Glomerular endothelial cell (primary cell): ENCODE measurements at places on chromosomes 2 and 18. TPM values are rescaled to one million over a fixed set of nuclear protein-coding genes. Genes with fewer than 3 reads are reported as not detected.

- no peak for DNase-seq
These were observed 266.4 kb downstream of the ANAPC1 start for GRCh38 chr2:111617299-111618225.

SLC40A1 gene
- total RNA-seq, result 3.0 and 4.8 TPM in 2 replicates

GRCh38 chr18:57243624-57244179 lies 96.8 kb downstream of the BOD1L2 start:
- no peak for DNase-seq

DNA sequence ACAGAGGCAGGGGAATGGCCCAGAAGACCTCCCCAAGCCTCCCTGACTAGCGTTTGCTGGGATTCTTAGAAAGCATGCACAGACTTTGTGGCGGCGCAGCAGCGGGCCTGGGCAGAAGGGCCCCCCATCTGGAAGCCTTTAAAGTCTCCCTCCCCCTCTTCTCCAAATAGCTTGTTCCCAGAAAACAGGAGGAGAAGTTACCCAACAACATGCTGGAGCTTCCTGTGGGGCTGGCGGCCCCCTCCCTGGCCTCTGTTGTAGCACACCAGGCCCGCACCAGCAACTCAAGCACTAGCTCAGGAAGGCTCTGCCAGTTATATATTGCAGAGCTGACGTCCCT lies 334.8 kb downstream of the DYSF start:
- no peak for DNase-seq

GRCh38 chr2:120528693-120529076 lies 182.7 kb downstream of the INHBB start:
- DNase-seq, result no peak

DNA sequence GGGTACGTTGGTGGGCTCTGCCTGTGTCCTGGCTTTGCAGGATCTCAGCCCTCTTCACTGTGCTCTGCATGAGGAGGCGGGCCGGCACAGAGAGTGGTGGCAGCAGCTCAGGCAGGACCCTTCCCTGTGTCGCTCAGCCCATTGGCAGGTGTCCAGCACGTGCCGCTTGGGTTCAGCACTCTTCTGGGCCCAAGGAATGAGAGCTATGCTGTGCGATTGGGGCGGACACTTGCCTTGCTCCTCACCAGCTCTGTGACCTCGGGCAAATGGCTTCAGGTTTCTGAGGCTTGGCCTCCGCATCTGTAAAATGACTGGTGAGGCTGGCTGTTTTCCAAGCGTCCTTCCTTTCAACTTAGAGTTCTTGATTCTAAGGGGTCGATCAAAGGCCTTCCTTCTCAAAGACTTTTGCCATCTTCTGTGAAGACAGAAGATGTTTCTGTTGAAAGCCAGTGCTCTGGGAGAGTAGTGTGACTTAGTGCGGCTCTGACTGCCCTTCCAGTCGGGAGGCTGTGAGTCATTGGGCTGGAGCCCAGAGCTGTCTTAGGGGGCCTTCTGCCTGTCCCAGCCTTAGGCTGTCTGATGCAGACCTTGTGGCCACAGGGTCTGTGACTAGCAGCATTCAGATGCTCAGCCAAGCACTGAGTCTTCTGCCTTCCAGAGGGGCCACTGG lies 35.6 kb downstream of the GLI2 start:
- no peak for DNase-seq

PLEKHH2 gene
- 1.6 and 5.7 TPM in 2 replicates for total RNA-seq

SLC23A3 gene
- total RNA-seq, result 1.3 TPM in 1 of 2 replicates, not detected in the other

DNA sequence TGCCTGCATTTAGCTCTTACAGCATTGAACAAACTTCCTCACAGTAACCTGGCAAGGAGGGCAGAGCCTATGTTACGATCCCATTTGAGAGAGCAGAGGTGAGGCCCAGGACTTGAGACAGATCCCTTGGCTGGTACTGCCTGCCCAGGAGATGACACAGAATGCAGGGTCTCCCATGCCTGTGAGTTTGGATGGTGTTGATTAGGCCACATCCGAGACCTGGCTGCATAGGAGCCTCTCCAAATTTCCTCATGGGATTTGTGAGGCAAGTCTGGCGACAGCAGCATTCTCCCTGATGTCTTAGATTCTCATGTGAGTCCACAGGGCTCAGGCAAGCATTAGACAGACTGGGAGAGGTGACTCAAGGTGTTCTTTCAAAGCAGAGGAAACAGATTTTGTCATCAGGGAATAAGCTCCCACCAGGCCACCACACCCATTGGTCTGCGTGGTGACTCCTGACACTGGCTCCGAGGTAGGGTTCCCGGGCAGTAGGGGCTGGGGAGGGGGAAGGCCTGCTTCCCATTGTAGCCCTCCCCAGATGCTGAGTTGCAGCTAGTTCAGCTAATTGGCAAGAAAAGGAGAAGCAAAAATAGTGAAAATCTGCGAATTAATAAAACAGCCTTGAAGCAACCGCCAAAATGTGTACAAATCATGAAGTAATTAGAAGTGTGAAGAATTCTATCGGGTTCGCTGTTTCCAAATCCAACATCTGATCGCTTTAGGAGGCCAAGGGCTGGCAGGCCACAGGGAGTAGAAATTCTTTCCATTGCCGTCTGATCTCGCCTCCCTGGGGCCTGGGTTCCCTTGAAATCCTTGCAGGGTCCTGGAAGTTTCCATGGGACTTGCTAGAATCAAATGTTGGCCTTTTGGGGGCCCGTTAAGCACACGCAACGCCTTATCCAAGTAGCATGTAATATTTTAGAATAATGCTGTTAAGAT lies 68.0 kb downstream of the MAPK4 start:
- no peak for DNase-seq

- DNase-seq, result no peak
These were observed 445.1 kb upstream of the TRIB2 start for GRCh38 chr2:12271589-12271984.

BABAM2 gene
- total RNA-seq, result 30.5 and 38.4 TPM in 2 replicates

PRKAG3 gene
- not detected in 2 replicates for total RNA-seq

- no peak for DNase-seq
These were observed 6.6 kb upstream of the KLHL23 start for GRCh38 chr2:169727065-169727464.

- DNase-seq, result no peak
These were observed 168.2 kb downstream of the GALNT1 start for GRCh38 chr18:35749701-35750100.

C2orf78 gene
- not detected in 2 replicates for total RNA-seq

- no peak for DNase-seq
These were observed 1305.0 kb upstream of the NRXN1 start for GRCh38 chr2:52336951-52337350.

PLCL1 gene
- 5.0 and 5.3 TPM in 2 replicates for total RNA-seq

DNA sequence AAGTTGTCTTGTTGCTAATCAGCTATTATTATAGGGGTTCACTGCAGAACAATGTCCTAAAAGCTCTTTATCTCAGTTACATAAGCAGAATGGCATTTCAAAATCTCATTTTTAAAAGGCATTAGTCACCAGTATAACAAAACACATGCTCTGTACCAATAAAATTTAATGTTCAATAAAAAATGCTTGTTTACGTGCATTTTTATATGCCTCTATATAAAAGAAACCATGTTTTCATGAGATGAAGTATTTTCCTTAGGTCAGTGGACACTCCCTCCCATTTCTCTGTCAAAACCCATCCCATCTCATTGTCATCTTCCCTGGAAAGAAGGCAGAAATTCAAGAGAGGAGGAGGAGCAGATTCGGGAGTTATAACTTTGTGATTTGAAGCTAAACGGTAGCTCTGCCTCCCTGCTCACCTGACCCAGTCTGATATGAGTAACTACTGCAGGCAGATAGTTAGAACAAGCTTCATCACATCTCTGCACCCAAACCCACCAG lies 231.9 kb upstream of the SIX2 start:
- DNase-seq, result no peak

DNA sequence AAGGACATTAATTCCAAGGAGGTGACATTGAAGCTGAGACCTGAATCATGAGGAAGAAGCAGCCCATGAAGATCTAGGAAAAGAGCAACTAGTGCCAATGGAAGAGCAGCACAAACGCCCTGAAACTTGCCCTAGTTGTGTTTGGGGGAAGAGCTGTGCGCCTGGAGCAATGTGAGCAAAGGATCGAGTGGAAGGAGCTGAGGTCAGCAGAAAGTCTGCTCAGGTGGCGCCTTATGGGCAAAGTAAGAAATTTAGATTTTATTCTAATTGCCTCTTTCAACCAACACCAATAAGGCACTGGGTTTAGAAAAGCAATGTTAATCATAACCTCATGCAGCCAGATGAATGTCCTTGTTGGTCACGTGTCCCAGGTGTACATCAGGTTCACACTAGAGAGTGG lies 226.0 kb upstream of the THSD7B start:
- DNase-seq, result no peak

- DNase-seq, result no peak
These were observed 21.5 kb upstream of the GPC1 start for GRCh38 chr2:240413813-240414429.

DNA sequence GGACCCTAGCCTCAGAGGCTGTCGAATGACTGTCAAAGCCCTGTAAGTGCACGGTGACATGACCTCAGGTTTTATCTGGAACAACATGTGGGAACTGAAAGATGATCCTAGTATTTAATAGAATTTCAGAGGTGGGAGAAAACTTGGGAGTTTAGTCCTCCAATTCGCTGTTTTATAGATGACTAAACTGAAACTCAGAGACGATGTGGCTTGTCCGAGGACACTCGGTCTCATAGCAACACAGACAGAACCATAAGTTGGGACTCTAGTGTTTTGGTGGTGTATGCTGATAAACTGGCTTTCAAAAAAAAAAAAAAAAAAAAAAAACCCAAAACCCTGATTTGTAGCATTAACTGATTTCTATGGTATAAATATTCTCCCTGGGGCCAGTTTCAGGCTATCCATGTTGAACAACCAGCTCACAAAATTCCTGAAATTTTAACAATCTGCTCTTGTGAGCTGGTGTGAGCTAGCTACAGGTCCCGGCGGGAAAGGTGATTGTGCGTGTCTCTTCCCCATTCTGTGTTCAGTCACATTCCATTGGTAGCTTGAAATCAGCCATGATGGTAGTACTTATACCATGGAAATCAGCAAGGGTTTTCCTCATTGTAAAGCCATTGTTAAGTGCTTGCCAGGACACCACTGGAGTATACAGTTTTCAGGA lies 195.5 kb upstream of the EPAS1 start:
- DNase-seq, result no peak

- no peak for DNase-seq
These were observed 725 bp downstream of the SLC66A2 start for GRCh38 chr18:79950515-79951341.

GRCh38 chr2:118268268-118268667 lies 180.0 kb downstream of the INSIG2 start:
- DNase-seq, result no peak

ACADL gene
- total RNA-seq, result 0.05 TPM in 1 of 2 replicates, not detected in the other

- no peak for DNase-seq
These were observed 8.0 kb downstream of the MC5R start for GRCh38 chr18:13831864-13832508.

FRZB gene
- 0.05 TPM in 1 of 2 replicates, not detected in the other for total RNA-seq

GAD1 gene
- total RNA-seq, result 0.35 TPM in 1 of 2 replicates, not detected in the other

- no peak for DNase-seq
These were observed 402.0 kb upstream of the LRRTM1 start for GRCh38 chr2:80706541-80706940.

- DNase-seq, result no peak
These were observed 61.4 kb upstream of the ASAP2 start for GRCh38 chr2:9145109-9145751.

GRCh38 chr2:170218456-170218855 lies 40.5 kb downstream of the MYO3B start:
- no peak for DNase-seq

DNA sequence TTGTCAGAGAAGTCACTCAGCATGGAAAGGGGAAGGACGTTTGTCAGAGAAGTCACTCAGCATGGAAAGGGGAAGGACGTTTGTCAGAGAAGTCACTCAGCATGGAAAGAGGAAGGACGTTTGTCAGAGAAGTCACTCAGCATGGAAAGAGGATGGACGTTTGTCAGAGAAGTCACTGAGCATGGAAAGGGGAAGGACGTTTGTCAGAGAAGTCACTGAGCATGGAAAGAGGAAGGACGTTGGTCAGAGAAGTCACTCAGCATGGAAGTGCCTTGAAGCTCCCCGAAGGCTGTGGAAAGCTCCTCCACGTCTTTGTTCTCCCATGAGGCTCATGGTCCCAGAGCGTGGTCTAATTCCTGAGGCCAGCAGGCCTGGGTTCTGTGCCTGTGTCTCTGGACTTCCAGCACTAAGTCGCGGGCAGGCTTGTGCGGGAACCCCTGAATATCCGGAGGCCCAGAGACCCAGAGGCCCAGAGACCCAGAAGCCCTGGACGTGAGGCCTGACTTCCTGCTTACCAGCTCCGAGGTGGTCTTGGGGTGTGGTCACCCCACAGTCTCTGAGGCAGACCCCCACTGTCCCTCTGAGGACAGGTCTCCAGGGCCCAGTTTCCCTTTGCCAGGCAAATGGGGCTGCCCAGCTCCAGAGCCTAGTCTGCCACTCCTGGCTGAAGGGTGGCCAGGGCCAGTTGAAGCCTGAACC lies 70.4 kb upstream of the TWIST2 start:
- no peak for DNase-seq

- no peak for DNase-seq
These were observed 20.8 kb upstream of the SOS1 start for GRCh38 chr2:39141334-39142271.

- DNase-seq, result no peak
These were observed 98.2 kb upstream of the SMAD2 start for GRCh38 chr18:48028696-48029095.

- DNase-seq, result no peak
These were observed 2.7 kb upstream of the HSBP1L1 start for GRCh38 chr18:79961527-79962291.

GRCh38 chr18:27825689-27826088 lies 351.2 kb downstream of the CDH2 start:
- DNase-seq, result no peak

DNA sequence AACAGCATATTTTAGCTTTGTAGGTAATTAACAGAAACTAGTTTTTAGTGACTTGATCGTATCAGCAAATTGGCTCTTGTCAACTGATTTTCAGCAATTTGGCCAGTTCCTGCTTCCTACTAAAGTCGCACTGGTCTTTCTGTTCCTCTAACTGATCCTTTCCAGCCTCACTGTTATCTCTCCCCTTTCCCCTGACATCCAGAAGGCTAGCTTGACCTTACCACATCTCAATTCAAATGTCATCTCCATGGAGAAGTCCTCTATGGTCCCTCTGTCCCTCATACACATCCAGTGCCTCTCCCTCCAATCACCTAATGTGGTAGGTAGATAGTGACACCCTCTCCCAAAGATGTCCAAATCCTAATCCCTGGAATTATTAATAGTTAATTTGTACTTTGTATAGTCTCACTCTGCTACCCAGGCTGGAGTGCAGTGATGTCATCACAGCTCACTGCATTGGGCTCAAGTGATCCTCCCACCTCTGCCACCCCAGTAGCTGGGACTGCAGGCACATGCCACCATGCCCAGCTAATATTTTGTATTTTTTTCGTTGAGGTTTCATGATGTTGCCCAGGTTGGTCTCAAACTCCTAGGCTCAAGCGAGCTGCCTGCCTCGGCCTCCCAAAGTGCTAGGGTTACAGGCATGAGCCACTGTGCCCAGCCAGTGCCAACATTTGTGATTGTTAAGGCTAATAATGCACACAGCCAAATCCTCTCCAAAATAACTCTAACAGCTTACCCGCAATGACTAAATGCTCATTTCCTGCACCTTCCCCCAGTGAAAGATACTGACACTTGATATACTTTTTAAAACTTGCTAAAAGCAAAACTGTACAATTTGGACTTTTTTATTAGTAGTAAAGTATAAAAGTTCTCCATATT lies 16.9 kb downstream of the PSTPIP2 start:
- DNase-seq, result no peak

VWA3B gene
- not detected in 2 replicates for total RNA-seq

CDH20 gene
- total RNA-seq, result 0.24 TPM in 1 of 2 replicates, not detected in the other
